ENCODE measurements at places on chromosomes 5 and 9.

DNA sequence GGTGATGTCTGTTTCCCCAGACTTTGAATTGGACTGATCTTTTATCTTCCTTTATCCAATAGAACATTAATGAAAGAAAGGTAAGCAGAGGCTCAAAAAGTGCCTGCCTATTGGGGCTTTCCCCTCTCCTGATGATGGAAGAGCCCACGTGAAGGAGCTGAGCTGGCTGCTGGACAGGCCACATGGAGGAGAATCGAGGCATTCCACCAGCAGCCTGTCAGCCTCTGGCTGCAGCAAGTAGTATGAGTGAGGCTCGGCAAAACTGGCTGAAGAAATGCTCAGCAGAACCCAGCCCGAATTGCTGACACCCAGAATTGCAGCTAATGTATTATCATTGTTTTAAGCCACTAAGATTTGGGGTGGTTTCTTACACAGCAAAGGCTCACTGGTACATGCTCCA is 66.5 kb upstream of the STC2 start:
- no peak for DNase-seq

GRCh38 chr9:101481261-101481660 is 45.7 kb upstream of the ALDOB start:
- DNase-seq, result no peak

DNA sequence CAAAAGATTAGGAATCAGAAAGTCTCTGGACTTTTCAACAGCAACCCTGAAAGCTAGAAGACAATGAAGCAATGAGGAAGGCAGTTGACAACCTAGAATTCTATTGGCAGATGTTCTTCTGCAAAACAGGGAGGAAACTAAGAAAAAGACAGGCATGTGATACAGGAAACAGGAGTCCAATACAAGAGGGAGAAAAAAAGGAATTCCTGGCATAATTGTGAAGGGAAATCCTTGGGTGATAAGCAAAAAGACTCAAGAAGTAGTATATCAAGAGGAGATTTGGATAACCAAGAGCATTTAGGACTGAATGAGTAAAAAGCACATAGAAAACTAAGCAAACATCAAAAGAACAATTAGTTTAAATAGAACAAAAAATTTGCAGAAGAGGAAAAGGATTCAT is 58.6 kb downstream of the LPAR1 start:
- DNase-seq, result no peak

GRCh38 chr5:111948092-111948841 is 191.3 kb upstream of the NREP start:
- DNase-seq, result no peak

DNA sequence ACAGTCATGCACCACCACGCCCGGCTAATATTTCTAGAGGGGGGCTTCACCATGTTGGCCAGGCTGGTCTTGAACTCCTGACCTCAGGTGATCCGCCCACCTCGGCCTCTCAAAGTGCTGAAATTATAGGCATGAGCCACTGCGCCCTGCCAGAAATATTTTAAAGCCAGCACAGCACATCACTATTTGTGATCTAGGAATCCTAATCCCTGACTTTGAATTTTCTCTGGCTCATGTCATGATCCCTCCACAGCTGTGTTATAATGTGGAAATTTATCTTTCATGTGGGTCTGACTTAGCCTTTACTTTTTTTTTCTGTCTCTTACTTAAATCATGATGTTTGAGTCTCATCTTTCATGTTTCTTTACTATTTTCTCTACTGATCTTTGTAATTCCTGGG is 18.7 kb upstream of the ITGA1 start:
- DNase-seq, result no peak

DNA sequence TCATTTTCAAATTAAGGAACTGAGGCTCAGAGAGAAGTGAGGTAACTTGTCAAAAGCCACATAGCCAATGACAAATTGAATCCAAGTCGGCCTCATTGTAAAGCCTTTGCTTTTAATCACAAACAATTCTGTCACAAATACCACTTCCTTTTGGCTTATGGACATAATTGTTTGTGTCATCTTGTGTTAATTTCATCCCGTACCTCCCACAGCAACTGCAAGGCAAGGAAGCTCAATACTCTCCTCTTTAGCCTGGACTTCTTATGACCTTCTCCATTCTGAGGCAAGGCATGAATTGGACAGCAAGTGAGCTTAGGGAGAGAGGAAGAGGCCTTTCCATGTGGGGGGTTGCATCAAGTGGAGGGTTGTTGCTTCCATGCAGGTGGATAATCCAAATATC is 62.2 kb upstream of the SLC2A8 start:
- no peak for DNase-seq

DNA sequence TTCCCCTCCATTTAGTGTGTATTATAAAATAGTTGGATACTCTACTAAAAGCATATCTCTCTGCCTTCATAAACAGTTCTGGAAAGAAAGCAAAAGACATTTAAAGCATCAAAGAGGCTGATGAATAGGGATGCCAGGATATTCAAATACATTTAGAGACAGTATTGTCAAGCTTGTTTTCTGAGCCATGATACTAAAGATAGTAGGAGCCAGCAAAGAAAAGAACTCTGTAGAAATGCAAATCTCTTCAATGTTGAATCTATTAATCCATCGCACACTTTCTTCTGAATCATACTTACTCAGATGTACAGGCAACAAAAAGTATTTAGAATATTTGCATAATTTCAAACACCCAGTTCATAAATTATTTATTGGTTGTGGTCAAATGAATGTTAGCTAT is 207.1 kb upstream of the MEF2C start:
- DNase-seq, result no peak

- no peak for DNase-seq
These were observed 243.6 kb downstream of the AUH start for GRCh38 chr9:91117959-91118703.

DNA sequence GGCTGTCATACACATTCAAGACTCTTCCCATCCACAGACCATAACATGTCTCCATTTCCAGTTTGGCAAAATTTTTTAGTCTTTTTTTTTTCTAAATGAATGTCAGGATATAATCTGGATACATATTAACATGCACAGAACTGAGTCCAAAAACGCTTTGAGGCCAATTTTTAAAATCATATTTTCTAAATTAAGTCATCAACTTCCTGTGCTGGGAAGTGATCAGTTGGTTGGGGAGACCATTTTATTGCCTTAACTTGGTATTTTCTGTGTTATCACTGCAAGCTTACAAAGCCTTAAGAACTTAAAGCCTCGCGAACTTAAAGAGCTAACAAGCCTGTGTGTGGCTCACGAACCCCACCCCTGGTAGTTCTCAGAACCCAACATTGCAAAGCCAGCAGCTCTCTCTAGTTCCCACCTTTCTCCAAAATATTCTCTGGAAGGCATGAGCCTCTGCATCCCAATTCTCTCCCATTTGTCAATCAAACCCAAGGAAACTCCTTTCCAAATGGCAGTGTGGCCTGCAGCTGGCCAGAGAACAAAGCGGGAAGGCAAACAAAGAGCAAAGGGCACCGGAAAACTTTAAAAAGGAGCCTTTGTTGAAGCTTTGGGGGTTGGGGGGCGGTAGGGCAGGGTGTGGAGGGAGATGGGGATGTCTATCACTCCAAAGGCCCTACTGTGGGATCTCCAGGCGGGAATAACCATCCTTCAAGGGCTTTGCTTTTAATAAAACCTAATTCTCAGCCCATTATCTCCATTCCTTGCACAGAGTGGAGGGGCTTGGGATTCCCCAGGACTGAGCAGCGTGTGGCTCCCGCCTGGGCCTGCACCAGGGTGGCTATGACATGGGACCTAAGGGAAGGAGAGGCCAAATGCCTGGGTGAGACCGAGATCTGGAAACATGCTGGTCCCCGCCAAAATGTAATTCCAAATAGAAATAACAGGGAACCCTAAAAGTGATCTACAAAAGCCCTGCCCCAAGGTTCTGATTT is 65.0 kb downstream of the ROR2 start:
- DNase-seq, result no peak

DNA sequence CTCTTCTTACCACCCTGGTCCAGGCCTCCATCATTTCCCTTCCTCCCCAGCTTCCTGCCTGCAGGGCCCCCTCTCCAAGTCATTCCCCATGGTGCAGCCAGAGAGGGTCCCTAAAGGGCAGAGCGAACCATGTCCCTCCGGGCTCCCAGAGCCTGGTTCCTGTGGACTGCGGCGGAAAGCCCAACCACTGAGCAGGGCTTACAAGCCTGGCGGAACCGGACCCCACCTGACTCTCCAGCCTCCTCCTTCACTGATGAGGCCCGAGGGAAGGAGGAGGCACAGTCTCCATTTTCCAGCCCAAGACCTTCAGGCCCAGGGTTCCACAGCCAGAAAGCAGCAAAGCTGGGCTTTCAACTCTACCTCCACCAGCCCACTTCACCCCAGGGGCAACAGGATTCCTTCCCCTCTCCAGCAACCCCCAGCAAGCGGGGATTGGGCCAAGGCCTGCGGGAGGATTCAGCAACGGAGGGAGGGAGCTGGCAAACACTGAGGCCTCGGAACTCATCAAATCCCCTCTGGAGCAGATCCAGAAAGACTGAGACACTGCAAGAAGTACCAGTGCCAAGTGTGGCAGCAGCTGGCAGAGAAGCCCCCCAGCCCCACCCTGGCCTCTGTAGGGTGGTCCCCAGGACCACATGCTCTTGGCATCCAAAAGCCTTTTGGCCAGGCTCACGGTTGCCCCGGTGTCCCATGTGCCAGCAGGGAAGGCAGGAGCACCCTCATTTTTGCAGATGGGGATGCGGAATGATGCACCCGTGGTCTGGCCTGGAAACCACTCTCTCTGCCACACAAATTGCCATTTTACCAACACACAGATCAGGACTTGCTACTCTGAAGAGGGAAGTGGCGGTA is 3.1 kb downstream of the FAM163B start:
- no peak for DNase-seq

DNA sequence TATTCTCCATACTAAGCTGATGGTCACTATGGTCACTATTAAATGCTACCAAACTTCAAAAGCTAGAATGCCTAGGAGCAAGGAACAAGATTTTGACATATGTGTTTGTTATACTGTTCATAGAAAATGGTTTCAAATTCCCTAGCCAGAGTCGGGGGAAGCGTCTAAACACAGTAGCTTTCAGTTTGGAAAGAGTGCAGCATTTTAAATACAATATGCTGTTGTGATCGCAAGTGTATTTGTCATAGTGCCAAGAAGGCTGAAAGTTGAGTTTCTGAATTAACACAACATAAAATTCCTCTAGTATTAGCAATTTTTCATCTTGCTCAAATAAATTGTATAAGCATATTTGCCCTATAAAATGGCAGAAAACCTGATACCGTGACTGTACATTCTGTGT is 280.4 kb downstream of the ZNF608 start:
- no peak for DNase-seq

DNA sequence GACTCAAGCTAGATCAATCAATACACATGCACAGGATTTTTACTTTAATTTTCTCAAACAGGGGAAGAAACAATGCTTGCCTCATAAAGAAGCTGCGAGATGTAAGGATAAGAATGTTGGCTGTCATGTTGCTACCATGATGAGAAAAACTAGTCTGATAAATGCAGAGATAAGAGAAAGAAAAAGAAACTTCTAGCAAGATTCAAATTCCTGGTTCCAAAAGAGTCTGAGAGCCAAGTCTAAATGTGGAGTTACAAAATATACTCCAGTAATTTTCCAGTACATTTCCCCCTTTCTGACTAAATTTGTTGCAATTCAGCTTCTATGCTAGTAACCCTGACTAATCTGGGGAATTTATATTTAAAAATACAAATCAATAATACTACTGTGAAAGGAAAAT is 10.4 kb upstream of the ANXA1 start:
- no peak for DNase-seq

DNA sequence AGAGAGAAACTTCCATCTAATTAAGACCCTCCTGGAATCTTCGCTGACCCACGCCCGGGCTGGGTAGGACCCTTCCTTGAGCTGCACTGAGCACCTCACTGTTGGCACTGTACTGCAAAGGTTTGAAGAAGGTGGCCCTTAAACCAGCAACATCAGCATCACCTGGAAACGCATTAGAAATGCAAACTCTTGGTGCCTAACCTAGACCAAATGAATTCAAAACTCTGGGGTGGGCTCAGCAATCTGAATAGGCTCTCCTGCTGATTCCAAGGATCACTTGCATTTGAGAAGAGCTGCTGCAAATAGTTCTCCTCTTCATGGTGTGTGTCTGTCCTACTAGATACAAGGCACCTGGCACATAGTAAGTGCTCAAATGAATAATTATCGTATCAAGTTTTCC is 2.7 kb upstream of the ZNF618 start:
- DNase-seq, result no peak

DNA sequence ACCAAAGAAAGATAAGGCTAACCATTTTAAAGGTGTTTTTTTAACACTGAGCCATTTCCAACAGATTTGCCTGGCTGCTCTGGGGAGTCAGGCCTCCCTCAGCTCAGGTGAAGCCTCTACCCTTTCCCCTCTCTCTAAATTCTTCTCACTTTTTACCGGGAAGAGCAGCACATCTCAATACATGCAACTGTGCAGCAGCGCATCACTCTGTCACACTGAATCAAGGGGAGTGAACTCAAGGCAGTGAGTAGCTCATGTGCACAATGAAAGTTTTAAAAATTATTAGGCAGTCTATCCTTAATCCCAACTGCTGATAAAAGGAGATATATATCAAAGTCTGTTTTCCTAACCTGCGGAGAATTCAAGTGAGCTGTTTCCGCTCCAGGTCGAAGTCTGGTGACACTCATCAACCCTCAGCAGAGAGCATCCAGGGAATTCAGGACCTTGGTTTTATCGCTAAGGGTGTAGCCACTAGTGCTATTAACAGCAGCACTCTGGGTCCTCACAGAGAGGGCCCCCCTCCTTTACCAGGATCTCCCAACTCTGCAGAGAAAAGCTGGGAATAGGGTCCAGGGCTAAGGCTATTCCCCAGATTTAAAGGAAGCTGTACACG is 1.0 kb downstream of the CEMIP2 start:
- DNase-seq, result no peak

DNA sequence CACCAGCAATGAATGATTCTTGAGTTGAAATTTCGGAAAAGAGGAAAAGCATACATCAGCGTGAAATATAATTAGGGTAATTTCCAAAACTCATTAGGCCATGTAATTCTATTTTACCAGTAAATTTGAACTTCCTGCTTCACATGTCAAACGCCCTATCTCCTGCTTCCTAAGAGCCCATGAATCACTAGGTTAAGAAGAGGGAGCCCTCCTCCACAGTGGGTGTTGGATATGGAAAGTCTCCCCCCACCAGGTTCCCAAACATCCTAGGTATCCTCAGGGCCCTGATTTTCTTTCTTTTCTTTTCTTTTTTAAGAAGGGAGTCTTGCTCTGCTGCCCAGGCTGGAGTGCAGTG is 115.2 kb downstream of the SUSD1 start:
- no peak for DNase-seq

- no peak for DNase-seq
These were observed 12.3 kb downstream of the SGCD start for GRCh38 chr5:156339139-156339841.
